Stimulated activated CD8-positive, alpha-beta memory T cell treated with anti-CD3 and anti-CD28 coated beads, Interleukin-2, amount 100 ng/mL, for 48 hours (primary cell): ENCODE measurements at places on chromosomes 16 and 17.

- no peak for DNase-seq
These were observed 102.0 kb upstream of the ADAMTS18 start for GRCh38 chr16:77536809-77537208.

GRCh38 chr16:3152991-3153368 is 18.2 kb downstream of the ZNF213 start:
- DNase-seq, result no peak

- no peak for DNase-seq
These were observed 39.2 kb downstream of the TMEM11 start for GRCh38 chr17:21174713-21175112.

DNA sequence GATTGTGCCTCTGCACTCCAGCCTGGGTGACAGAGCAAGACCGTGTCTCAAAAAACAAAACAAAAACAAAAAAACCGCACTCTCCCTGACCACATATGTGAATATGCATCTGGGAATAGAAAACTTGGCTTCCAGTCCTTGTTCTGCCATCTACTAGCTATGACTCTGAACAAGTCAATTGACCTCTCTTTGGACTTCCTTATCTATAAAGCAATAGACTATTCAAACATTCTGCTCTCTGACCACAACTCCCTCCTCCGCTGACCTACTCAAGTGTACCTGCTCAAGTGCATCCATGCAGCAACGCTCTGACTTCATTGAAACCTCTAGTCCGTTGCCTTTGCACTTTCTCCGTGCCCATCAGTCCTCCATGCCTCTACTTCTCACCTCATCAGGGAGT is 52.6 kb upstream of the KDM6B start:
- no peak for DNase-seq

DNA sequence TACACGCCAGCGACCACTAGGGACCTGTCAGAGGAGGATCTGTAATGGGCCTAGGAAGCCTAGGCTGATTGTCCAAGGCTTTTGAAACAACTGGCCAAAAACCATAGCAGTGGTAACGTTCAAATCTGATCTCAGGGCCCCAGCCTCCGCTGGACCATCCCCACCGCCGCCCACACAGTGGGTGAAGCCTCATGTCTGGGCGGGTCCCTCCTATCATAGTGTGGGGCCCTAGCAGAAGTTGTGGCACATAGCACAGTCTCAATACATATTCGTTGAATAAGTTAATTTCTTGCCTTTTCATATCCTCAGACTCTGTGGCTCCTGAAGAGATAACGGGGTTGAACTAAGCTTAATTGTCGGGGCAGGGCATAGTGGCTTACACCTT is 818 bp downstream of the DPH1 start:
- no peak for DNase-seq

GRCh38 chr17:19796457-19796856 is 48.4 kb upstream of the ALDH3A1 start:
- DNase-seq, result no peak

GRCh38 chr17:76018801-76019200 is 8.3 kb downstream of the EVPL start:
- DNase-seq, result no peak

DNA sequence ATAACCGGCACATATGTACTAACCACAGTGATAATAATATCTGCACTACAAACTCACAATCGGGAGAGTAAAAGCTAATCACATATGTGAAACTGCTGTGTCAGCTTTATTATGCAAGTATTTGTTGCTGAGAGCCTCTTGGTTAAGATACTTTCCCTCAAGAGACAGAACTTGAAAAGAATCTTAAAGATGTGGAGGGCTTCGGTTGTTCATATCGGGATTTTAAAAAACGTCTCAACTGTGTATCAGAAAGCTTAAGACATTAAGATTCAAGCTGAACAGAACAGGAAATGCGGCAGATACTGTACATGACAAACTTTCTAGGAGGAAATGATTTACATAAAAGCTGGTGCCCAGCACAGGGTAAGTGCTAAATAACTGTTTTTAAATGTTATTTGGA is 27.5 kb upstream of the HLF start:
- no peak for DNase-seq

DNA sequence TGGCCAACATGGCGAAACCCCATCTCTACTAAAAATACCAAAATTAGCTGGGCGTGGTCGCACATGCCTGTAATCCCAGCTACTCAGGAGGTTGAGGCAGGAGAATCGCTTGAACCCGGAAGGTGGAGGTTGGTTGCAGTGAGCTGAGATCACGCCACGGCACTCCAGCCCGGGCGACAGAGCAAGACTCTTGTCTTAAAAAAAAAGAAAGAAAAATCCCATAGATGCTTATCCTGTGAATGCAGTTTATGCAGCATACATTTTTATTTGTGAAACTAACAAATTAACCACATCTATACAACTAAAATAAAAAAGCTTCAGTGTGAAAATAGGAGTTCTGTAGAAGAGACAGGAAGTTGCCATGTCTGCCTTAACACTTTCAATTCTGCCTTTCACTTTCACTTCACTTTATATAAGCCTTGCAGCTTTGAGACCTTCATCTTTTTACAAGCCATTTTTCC is 7.1 kb downstream of the IGSF6 start:
- peak; percentile 15 for DNase-seq

- no peak for DNase-seq
These were observed 110.7 kb downstream of the HS3ST3A1 start for GRCh38 chr17:13490906-13491482.

DNA sequence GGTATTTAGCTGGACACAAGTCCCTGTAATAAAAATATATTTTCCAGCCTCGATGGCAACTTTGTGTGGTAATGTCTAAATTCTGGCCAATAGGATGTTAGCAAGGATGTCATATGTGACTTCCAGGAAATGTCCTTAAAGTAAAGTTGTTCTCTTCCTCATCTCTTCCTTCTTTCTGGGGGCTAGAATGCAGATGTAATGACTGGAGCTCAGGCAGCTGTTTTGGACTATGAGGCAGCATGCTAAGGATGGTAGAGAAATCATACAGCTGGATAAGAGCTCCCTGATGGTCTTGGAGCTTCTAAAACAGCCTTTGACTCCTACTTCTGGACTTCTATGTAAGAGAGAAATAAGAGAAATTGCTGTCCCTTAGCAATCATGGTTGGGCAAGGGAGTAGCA is 16.9 kb upstream of the MAPT start:
- no peak for DNase-seq

GRCh38 chr16:85379041-85380001 is 233.8 kb upstream of the GSE1 start:
- no peak for DNase-seq
